ENCODE measurements at places on chromosomes 16 and 17.

GRCh38 chr16:67663877-67664222, 2.7 kb downstream of the ENKD1 start:
- DNase-seq, result no peak

- DNase-seq, result no peak
These were observed 14.9 kb downstream of the IRF8 start for GRCh38 chr16:85913688-85914422.

DNA sequence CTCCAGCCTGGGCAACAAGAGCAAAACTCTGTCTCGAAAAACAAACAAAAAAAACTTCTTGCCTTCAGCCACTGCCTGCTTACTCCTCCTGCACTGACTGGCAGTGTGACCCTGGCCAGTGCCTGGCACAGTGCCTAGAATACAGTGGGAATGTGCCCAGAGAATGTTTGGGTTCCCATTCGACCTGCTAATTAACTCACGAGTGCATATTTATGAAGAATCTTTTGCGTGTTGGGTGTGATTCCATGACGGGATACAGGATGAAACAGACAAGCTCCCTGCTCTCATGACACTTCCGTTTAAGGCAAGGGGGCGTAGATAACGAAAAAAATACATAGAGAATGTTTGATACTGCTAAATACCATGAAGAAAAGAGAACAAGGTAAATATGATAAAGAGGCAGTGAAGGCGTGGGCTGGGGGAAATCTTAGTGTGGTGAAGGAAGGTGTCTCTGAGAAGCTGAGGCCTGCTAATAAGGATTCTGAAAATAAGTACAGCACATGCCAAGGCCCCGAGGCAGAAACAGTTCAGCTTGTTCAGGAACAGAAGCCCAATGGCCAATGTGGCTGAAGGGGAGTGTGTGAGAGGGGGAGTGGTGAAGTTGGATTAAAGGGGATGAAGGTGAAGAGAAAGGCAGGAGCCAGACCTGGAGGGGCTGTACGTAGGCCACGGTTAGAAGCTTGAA, 4.3 kb downstream of the ABI3 start:
- DNase-seq, result no peak

GRCh38 chr16:6698548-6698947, 634.1 kb upstream of the RBFOX1 start:
- DNase-seq, result no peak

DNA sequence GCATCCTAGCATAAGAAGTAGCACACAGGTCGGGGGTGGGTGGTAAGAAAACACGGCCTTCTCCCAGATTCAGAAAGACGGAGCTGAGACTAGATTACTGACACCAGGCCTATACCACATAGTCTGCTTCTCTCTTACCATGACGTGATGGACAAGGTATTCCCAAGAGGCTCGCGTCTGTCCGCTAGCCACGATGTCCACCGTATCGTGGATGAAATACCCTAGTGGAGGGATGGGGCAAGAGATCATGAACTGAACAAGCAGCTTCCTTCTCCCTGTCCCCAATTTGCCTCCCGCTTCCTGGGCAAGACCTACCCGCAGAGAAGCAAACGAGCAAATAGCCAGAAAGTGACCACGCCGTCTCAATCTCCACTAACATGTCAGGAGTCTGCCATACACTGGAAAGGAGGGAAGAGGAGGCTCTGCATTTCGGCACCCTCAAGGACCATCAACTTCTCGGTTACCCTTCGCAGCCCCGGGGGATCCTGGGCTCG, 820 bp downstream of the TLCD1 start:
- DNase-seq, result no peak

DNA sequence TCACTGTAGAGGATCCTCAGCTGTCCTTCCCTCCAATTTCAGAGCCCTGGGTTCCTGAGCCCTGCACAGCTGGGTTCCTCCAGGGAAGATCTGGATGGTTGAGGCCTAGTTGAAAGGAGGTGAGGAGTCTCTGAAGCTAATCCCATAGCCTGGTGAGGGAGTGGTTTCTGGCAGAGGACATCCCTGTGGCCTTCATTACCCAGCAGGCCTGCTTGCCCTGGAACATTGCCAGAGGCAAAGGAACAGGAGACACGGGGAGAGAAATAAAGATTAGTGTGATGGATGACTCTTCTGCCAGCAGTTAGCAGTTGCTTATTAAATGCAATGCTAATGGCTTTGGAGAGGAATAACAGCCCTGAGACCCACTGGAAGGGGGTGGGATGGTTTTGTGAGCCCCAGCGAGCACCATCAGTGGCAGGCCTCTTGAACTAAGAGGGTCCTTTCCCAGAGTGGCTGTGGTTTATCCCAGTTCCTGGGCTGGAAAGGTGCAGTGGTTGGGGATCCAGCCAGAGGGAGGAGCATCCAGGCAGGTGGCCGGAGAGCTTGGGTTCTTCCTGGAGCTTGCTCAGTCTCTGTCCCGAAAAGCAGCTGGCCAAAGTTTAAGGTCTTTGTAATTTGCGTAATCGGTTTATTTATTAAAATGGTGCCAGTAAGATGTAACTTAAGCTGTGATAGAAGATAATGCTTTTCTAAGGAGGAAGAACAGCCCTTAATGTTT, 209.7 kb downstream of the CCDC182 start:
- DNase-seq, result no peak

- no peak for DNase-seq
These were observed 149.1 kb upstream of the CHMP6 start for GRCh38 chr17:80842456-80843013.

DNA sequence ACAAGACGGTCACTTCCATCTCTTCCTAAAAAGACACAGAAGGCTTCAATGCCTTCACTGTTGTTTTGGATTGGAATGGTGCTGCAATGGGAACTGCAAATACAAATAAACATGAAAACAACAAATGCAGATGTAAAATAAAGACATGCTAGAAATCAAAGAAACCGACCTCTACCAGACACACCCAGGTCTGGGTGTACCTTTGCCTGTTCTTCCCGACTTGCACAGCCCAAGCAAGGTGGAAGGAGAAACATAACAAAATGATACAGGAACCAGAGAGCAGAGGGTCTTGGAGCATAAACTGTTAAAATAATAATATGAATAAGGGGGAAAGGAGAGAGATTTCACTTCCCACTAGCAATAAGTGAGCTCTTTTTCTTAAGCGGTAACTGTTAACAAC, 17.3 kb downstream of the RFFL start:
- no peak for DNase-seq

All from liver (tissue), 10 donors.